ENCODE measurements at places on chromosomes 1 and 21. TPM values are rescaled to one million over a fixed set of nuclear protein-coding genes. Genes with fewer than 3 reads are reported as not detected.

GRCh38 chr1:179958359-179958758 lies 3.7 kb downstream of the CEP350 start:
- no peak overlapping the region for H3K4me3 ChIP-seq
- no peaks in the 10 kb centered on the region for H3K27me3 ChIP-seq
- no peaks in the 10 kb centered on the region for H3K36me3 ChIP-seq
- H3K4me1 ChIP-seq = peaks cover 2% of the 10 kb centered on the region
- DNase-seq = no peak

GRCh38 chr21:23887725-23888306 lies 1719.5 kb downstream of the MRPL39 start:
- DNase-seq = no peak
- H3K27me3 ChIP-seq = no peaks in the 10 kb centered on the region
- no peaks in the 10 kb centered on the region for H3K4me1 ChIP-seq
- no peak overlapping the region for H3K4me3 ChIP-seq
- H3K27ac ChIP-seq = no peak overlapping the region

DNA sequence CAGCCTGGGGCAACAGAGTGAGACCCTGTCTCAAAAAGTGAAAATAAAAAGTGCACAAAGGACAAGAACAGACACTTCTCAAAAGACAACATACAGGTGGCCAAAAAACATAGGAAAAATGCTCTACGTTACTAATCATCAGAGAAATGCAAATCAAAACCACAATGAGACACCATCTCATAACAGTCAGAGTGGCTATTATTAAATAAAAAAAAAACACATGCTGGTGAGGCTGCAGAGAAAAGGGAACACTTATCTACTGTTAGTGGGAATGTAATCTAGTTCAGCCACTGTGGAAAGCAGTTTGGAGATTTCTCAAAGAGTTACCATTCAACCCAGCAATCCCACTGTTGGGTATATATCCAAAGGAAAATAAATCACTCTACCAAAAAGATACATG lies 173.2 kb downstream of the SMYD3 start:
- no peaks in the 10 kb centered on the region for H3K27me3 ChIP-seq
- no peak overlapping the region for H3K4me3 ChIP-seq
- no peak for DNase-seq
- H3K27ac ChIP-seq = no peak overlapping the region

GRCh38 chr1:22039594-22040285 lies 12.8 kb upstream of the CDC42 start:
- no peak overlapping the region for H3K4me3 ChIP-seq
- DNase-seq = peak; percentile 35
- H3K27me3 ChIP-seq = no peaks in the 10 kb centered on the region
- peaks cover 7% of the 10 kb centered on the region for H3K4me1 ChIP-seq
- no peaks in the 10 kb centered on the region for H3K36me3 ChIP-seq
- H3K27ac ChIP-seq = no peak overlapping the region

GRCh38 chr1:199522936-199523335 lies 504.6 kb upstream of the NR5A2 start:
- H3K4me3 ChIP-seq = no peak overlapping the region
- no peaks in the 10 kb centered on the region for H3K27me3 ChIP-seq
- no peak overlapping the region for H3K27ac ChIP-seq
- DNase-seq = peak; percentile 20
- H3K36me3 ChIP-seq = no peaks in the 10 kb centered on the region

DNA sequence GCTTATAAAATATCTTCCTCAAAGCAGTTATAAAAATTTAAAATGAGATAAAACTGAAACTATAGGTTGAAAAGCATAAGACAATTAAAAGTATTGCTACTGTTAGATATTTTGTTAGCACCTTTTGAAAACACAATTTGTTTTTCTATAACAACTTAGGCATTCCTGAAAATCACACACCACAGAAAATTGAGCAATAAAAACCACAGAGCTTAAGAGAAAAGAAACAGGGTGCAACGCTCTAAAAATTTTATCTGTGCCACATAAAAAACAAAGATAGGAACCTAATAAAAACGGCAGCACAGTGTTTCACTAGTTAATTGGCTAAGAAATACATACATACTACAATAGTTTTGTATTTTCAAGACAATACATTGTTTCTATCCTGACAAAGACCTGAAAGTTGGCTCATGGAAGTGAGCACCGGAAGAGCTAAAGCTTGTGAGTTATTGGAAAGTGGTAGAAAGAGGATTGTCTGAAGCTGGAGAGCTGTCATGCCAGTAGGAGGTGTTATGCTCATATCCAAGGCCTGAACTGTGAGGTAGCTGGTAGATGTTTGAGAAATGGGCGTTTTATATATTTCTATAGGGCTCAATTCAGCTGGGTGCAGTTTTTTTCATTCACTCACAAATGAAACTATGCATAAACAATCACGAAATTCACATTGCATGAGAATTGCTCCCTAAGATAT lies 45.8 kb downstream of the RGS7 start:
- H3K4me3 ChIP-seq = no peak overlapping the region
- no peaks in the 10 kb centered on the region for H3K27me3 ChIP-seq
- no peak overlapping the region for H3K27ac ChIP-seq

DNA sequence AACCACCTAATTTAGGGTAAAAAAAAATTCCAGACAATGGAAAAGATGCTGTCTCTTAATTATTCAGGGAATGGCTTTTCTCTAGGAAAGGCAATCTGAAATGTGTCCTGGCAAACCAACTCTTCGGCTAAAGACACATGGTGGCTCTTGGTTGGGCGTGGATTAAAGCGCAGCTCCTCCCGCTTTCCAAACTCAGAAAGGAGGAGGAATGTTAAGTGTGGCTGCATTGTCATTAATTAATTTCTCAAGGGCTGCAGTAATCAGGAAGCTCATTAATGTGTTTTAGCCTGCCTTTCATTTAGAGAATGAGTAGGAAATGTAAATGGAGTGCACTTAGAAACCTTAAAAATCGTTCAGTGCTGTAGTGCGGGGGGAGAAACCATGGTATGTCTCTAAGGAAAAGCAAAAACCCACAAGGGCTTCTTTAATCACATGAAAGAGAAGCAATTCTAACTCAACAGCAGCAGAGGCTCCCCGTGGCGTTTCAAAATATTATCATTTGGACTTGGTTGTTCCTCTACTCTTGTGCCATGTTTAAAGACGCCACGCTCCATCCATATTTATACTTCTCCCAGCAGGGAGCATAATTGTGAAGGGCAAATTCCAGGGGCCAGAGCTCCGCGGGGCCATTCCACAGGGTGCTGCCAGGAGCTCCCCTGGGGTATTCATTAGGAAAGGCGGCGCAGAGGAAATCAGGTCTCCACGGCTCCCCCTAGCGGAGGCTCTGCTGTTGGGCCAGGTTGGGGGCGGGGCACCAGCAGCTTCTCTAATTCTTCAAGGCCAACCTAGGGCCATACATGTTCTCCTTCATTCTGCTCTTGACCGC lies 91.9 kb upstream of the SSX2IP start:
- peaks cover 8% of the 10 kb centered on the region for H3K27me3 ChIP-seq
- no peaks in the 10 kb centered on the region for H3K4me1 ChIP-seq
- peak; percentile 17 for DNase-seq
- no peak overlapping the region for H3K27ac ChIP-seq
- H3K4me3 ChIP-seq = no peak overlapping the region

- H3K36me3 ChIP-seq = peaks cover 22% of the 10 kb centered on the region
- peaks cover 20% of the 10 kb centered on the region for H3K4me1 ChIP-seq
- peak within 1 kb of the TSS; percentile 84 for H3K4me3 ChIP-seq
- DNase-seq = no peak
- H3K27ac ChIP-seq = peak within 1 kb of the TSS; percentile 97
Measured at GRCh38 chr1:8878448-8878697, at the start of gene ENO1. TSS of gene ENO1 (minus strand) at chr1:8878686. CDS start at chr1:8874908, 3,778 bp downstream.

Gene DOP1B
- total RNA-seq = 8.8 TPM

Gene BRINP3
- under 0.01 TPM for total RNA-seq

Gene PAX7
- total RNA-seq = not detected

Gene CYP4Z1
- not detected for total RNA-seq

Data from IMR-90 (cell line).